ENCODE measurements at places on chromosomes 3 and 15. TPM values are rescaled to one million over a fixed set of nuclear protein-coding genes. Genes with fewer than 3 reads are reported as not detected.
A peak's percentile ranks its signal among the peaks of the same experiment; 100 is the strongest.

CBLB gene
- 30.0 TPM for total RNA-seq

- DNase-seq = no peak
- H3K27ac ChIP-seq = no peak overlapping the region
- H3K27me3 ChIP-seq = no peaks in the 10 kb centered on the region
- H3K4me3 ChIP-seq = no peak overlapping the region
- no peaks in the 10 kb centered on the region for H3K36me3 ChIP-seq
Measured at GRCh38 chr3:73933585-73933984, 308.8 kb upstream of the PDZRN3 start.

- H3K27me3 ChIP-seq = no peaks in the 10 kb centered on the region
- H3K27ac ChIP-seq = no peak overlapping the region
- no peaks in the 10 kb centered on the region for H3K36me3 ChIP-seq
- no peaks in the 10 kb centered on the region for H3K4me1 ChIP-seq
- H3K4me3 ChIP-seq = no peak overlapping the region
Measured at GRCh38 chr3:46245146-46245545, 2.9 kb downstream of the CCR3 start.

- no peaks in the 10 kb centered on the region for H3K27me3 ChIP-seq
- no peaks in the 10 kb centered on the region for H3K36me3 ChIP-seq
- H3K4me3 ChIP-seq = no peak overlapping the region
- DNase-seq = no peak
- no peak overlapping the region for H3K27ac ChIP-seq
- H3K4me1 ChIP-seq = no peaks in the 10 kb centered on the region
Measured at GRCh38 chr3:114609973-114610630, 316.3 kb downstream of the TIGIT start.

GRCh38 chr15:92821491-92822116 is 78.5 kb upstream of the CHD2 start:
- H3K4me3 ChIP-seq = no peak overlapping the region
- peak overlapping the region; percentile 52 for H3K27ac ChIP-seq
- no peak for DNase-seq
- peaks cover 7% of the 10 kb centered on the region for H3K4me1 ChIP-seq
- no peaks in the 10 kb centered on the region for H3K36me3 ChIP-seq

DNA sequence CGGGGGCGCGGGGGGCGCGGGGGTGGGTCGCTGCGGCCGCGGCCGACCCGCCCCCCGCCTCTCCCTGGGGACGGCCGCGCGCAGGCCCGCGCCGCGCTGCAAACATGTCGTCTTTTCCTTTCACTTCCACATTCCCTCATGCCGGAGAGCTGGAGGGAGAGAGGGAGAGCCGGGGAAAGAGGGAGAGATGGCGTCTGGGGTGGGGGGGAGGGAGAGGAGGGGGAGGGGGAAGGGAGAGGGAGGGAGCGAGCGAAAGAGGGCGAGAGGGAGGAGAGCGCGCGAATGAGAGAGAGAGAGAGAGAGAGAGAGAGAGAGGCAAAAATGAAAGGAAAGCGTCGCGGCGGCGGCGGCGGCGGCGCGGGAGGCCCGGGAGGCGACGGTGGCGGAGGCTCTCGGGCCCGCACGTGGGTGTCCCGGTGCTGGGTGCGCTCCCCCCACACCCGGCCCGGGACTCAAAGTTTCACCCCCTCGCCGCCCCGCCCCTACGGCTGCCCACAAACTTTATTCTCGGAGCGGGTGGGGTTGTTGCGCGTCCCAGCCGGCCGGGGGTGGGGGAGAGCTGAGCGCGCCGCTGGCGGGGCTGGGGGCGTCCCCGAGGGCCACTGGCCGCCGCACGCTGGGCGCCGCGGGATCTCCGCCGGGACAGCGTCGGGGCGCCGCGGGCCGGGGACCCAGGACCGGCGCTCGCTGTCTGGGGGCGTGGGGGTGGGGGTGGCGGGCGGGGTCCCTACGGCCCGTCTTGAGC is 731 bp downstream of the ZNF710 start:
- peak overlapping the region; percentile 90 for H3K27ac ChIP-seq
- peak overlapping the region; percentile 96 for H3K4me3 ChIP-seq
- H3K27me3 ChIP-seq = no peaks in the 10 kb centered on the region
- DNase-seq = peak; percentile 76

DNA sequence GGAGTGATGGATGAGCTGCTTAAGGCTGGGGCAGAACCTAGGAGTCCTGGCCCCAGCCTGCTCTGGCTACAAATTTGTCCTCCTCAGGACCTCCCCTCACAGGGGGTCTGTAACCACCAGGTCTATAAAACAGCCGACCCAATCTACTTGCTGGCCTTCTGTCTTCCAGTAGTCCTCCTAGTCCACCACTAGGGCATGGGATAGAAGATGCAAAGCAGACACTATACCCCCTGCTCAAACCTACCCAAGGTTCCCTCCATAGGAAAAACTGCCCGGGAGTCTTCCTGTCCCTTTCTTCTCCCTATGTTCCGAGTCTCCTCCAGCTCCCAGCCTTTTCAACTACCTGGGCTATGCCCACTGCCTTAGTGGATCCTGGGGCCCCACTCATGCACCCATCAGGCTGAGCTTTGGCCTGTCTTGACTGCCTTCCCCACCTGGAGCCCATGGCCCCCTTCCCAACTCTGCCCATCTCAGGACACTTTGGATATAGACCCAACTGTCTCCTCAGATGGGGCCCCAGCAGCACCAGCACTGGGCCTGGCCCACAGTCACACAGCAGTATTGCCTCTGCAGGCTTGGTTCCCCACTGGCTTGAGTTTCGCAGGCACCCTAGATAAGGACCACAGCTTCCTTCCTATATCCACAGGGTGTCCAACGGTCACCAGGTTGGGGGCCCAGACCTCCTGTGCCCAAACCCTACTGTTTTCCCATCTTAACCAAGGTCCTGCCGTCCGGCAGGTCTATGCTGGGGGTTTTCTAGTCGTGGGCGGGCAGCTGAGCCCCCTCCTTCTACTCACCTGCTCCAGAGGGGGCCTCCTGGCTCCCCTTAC is 1.1 kb downstream of the HYAL3 start:
- peaks cover 24% of the 10 kb centered on the region for H3K4me1 ChIP-seq
- no peak for DNase-seq
- H3K27ac ChIP-seq = peak overlapping the region; percentile 91
- H3K27me3 ChIP-seq = no peaks in the 10 kb centered on the region
- peaks cover 10% of the 10 kb centered on the region for H3K36me3 ChIP-seq

NAALADL2 gene
- 5.9 TPM for total RNA-seq

PLA1A gene
- total RNA-seq = 15.0 TPM

DNA sequence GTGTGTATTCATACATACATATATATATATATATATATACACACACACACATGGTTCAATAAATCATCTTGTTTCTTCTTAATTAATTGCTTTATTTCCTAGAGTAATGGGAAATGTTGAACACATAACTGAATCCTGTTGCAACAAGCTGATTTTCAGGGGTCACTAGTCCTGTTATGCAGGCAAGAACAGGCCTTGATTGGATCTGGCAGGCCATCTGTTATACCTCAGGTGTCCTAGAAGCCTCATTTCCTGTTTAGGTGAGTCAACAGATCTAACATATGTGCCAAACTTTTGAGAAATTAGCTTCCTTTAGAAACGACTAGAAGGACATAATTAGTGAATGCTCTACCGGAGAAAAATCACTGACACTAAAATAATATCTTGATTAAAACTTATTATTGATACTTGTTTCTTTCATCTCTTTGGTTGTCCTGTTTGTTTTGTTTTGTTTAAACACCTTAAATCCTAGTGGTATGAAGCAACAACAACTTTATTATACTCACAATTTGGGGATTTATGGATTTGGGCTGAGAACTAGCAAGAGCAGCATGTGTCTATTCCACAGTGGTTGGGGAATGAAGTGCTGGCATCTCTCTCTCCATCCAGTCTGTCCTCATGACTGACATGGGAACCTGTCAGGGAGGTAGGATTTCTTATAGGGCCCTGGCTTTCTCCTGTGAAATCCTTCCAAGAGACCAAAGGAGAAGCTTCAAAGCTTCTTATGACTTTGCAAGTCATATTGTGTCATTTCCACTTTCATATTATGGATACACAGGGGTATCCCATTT is 552.6 kb downstream of the NSUN3 start:
- no peak overlapping the region for H3K27ac ChIP-seq
- no peak for DNase-seq
- no peak overlapping the region for H3K4me3 ChIP-seq
- H3K36me3 ChIP-seq = no peaks in the 10 kb centered on the region
- no peaks in the 10 kb centered on the region for H3K27me3 ChIP-seq
- H3K4me1 ChIP-seq = no peaks in the 10 kb centered on the region

DNA sequence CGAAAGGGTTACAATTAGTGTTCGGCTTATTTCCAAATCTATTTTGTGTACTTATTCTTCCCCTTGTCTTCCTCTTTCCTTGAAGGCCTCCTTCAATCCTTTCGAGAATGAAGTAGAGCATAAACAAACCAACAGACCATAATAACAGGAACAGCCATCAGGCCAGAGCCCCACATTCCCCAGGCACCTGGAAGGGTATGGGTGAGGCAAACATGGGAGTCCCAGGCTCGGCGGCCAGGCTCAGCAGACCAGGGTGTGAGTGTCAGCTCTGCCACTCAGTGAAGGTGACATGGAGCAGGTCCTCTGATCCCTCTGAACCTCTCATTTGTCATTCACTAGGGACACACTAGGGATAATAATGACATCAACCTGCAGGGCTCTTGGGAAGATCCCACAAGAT is 13.8 kb downstream of the ALS2CL start:
- no peaks in the 10 kb centered on the region for H3K27me3 ChIP-seq
- H3K4me3 ChIP-seq = no peak overlapping the region
- H3K4me1 ChIP-seq = no peaks in the 10 kb centered on the region
- no peak for DNase-seq
- peaks cover 48% of the 10 kb centered on the region for H3K36me3 ChIP-seq

STAB1 gene
- total RNA-seq = 363 TPM

DNA sequence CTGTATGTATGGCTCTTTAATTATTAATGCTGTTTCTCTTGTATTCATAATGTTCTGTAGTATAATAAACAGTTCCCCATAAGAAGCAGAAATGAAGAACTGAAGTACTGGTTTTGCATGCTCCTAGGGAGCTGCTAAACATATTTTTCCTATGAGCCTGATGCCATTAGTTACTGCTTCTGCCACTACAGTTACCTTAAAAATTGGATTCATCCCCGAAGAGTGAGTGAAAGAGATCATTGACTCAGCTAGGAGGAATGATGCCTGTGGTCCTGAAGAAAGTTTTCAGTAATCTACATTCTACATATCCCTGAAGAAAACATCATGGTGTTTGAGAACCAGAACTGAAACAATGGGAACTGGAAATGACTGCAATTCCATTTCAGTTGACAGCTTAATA is 37.1 kb upstream of the ST3GAL6 start:
- DNase-seq = no peak
- H3K36me3 ChIP-seq = no peaks in the 10 kb centered on the region
- no peaks in the 10 kb centered on the region for H3K27me3 ChIP-seq
- H3K4me3 ChIP-seq = no peak overlapping the region
- no peaks in the 10 kb centered on the region for H3K4me1 ChIP-seq

GRAMD1C gene
- total RNA-seq = 0.21 TPM

DNA sequence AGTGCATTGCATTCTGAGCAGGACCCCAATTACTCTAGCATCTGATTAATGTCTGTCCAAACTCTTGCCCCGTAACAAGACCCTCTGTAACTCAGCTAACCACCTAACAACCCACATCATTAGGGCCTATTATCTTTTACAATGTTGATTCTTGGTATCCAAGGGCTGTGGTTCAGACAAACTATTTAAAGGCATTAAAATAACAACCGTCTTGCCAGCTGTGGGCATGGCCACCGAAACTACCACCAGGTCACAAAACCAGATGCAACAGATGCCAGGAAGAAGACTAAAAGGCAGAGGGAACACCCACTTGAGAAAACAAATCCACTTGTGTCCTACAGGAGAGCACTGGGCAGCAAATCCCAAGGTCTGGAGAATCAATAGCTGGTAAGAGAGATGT is 262.9 kb downstream of the ERC2 start:
- H3K4me3 ChIP-seq = no peak overlapping the region
- no peak for DNase-seq
- no peak overlapping the region for H3K27ac ChIP-seq
- no peaks in the 10 kb centered on the region for H3K4me1 ChIP-seq

BLM gene
- total RNA-seq = 0.11 TPM

DNA sequence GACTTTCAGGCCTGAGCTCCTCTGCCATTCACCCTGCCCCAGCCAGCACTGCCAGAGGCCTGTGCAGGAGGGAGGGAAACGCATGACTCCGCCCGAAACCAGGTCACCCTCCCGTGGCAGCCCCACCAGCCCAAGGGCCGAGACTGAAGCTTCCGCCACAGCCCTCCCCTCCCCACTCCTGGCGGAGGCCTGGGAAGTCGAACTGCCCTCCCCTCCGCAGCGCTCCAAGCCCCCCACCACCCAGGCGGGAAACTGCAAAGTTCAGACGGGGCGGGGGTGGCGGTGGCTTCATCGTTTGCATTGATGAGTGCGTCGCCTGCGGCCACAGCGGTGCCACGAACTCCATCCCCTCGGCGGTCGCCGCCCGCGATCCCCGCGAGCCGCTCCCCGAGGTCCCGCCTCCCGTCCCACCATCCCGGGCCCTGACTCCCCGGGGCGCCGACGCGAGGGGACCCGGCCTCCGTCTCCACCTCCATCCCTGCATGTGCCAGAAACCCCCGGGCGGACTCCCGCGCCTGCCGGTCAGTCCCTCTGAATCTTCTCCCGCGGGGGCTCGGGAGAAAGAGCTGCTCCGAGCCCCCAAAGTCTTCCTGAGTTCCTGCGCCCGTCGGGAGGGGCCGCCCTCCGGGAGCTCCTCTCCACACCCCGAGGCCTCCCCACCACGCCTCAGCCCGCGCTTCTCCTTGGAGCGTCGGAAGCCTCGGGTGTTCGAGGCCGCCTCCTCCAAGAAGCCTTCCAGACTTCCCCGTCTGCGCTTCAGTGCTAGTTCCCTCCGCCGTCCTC is 698 bp downstream of the MELTF start:
- H3K27ac ChIP-seq = no peak overlapping the region
- H3K4me1 ChIP-seq = peaks cover 8% of the 10 kb centered on the region
- H3K27me3 ChIP-seq = peaks cover 5% of the 10 kb centered on the region
- DNase-seq = no peak

DNA sequence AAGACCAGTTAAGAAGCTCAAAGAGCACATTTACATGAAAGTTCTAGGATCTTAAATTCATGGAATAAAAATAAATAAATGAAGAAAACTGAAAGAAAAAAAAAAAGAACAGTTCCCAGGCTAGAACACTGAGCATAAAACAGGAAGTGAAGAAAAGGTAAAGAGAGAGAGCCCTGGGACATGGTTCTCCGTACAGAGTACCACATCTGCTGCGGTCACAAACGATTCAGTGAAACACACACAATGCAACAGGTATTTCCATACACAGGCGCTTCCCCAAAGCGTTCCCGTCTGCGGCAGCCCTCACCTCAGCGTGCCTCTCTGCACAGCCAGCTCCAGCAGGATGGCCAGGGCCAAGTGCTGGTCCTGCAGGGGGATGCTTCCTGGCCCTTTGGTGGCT is 49.4 kb downstream of the HERC2 start:
- H3K27me3 ChIP-seq = no peaks in the 10 kb centered on the region
- H3K4me3 ChIP-seq = no peak overlapping the region
- H3K4me1 ChIP-seq = no peaks in the 10 kb centered on the region
- peaks cover 61% of the 10 kb centered on the region for H3K36me3 ChIP-seq
- H3K27ac ChIP-seq = no peak overlapping the region

UBE2E1 gene
- total RNA-seq = 74.6 TPM

CD200 gene
- total RNA-seq = 3.6 TPM

CYP8B1 gene
- 0.43 TPM for total RNA-seq

- H3K27me3 ChIP-seq = no peaks in the 10 kb centered on the region
- H3K36me3 ChIP-seq = peaks cover 20% of the 10 kb centered on the region
- no peaks in the 10 kb centered on the region for H3K4me1 ChIP-seq
- H3K27ac ChIP-seq = no peak overlapping the region
- no peak overlapping the region for H3K4me3 ChIP-seq
- no peak for DNase-seq
Measured at GRCh38 chr3:108041253-108041652, 49.6 kb downstream of the CD47 start.
